Testis (tissue), 5 donors: ENCODE measurements at places on chromosomes 13 and 19.
A peak's percentile ranks its signal among the peaks of the same experiment; 100 is the strongest.

DNA sequence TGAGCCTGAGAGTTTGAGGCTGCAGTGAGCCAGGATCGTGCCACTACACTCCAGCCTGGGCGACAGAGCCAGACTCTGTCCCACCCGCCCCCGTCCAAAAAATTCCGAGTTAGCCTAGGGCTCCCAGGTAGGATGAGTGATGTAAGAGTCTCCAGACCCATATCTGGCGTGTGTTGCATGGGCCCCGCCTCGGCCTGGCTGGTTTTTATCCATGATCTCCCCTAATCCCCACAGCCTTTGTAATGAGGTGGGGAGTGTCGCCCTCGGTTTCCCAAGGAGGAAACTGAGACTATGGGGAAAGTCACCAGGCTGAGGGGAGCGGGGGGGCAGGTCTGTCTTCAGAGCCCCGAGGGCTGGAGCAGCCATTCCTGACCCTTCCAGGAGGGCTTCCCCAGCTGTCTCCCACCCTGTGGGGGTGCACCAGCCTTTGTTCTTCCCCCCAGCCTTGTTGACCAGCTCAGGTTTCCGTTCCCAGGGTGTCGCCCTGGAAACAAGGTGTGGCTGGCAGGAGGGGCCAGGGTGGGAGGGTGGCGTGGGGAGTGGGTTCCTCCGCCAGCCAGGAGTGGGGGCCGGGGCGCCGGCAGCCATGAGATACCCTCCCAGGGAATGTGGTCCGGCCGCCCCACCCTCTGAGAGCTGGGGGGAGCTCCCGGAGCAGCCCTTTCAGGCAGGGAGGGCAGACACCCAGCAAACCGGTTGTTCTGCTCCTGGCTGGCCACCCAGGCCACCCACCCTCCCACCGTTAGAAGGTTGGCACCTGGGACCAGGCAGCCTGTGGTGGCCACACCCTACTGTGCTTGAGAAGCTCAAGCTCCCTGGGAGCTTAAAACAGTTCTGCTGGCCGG lies 11.5 kb downstream of the MYH14 start:
- no peaks in the 10 kb centered on the region for H3K27me3 ChIP-seq
- no peak for DNase-seq
- no peak overlapping the region for H3K4me3 ChIP-seq
- no peaks in the 10 kb centered on the region for H3K36me3 ChIP-seq

DNA sequence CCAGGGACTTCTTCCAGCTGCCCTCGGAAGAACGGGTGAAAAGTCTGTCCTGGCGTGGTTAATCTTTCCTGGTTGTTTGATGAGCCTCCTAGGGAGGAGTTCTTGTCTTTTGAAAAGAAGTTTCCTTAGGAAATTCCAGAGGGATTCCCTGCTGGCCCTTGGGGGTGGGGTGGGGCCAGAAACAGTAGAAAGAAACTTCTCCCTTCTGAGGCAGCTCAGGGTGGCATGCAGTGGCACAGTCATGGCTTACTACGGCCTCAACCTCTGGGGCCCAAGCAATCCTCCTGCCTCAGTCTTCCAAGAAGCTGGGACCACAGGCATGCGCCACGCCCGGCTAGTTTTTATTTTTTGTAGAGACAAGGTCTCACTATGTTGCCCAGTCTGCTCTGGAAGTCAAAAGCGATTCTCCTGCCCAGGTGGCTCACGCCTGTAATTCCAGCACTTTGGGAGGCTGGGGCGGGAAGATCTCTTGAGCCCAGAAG lies 1.5 kb downstream of the ZNF101 start:
- no peak overlapping the region for H3K27ac ChIP-seq
- DNase-seq = peak; percentile 12
- peaks cover 5% of the 10 kb centered on the region for H3K4me1 ChIP-seq
- H3K36me3 ChIP-seq = no peaks in the 10 kb centered on the region
- H3K27me3 ChIP-seq = no peaks in the 10 kb centered on the region

- no peaks in the 10 kb centered on the region for H3K36me3 ChIP-seq
- H3K4me1 ChIP-seq = no peaks in the 10 kb centered on the region
- H3K27ac ChIP-seq = no peak overlapping the region
- no peak for DNase-seq
Measured at GRCh38 chr19:33366897-33367296, 6.6 kb upstream of the CEBPG start.

- DNase-seq = no peak
- H3K27ac ChIP-seq = no peak overlapping the region
- H3K27me3 ChIP-seq = no peaks in the 10 kb centered on the region
- H3K4me3 ChIP-seq = peak overlapping the region; percentile 45
- H3K4me1 ChIP-seq = no peaks in the 10 kb centered on the region
Measured at GRCh38 chr13:35474496-35475211, 1.8 kb downstream of the MAB21L1 start.

DNA sequence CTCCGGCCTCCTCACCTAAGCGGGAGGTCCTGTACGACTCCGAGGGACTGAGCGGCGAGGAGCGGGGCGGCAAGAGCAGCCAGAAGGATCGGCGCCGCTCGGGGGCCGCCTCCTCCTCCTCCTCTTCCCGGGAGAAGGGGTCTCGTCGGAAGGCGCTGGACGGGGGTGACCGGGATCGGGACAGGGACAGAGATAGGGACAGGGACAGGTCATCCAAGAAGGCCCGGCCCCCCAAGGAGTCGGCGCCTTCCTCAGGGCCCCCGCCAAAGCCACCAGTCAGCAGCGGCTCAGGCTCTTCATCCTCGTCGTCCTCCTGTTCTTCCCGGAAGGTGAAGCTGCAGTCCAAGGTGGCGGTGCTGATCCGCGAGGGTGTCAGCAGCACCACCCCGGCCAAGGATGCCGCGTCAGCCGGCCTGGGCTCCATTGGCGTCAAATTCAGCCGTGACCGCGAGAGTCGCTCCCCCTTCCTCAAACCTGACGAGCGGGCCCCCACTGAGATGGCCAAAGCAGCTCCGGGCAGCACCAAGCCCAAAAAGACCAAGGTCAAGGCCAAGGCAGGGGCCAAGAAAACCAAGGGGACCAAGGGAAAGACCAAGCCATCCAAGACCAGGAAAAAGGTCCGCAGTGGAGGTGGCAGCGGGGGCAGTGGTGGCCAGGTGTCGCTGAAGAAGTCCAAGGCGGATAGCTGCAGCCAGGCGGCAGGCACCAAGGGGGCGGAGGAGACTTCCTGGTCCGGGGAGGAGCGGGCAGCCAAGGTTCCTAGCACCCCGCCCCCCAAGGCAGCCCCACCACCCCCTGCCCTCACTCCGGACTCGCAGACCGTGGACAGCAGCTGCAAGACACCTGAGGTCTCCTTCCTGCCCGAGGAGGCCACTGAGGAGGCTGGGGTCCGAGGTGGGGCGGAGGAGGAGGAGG lies 10.8 kb downstream of the SCAF1 start:
- no peak overlapping the region for H3K27ac ChIP-seq
- no peaks in the 10 kb centered on the region for H3K27me3 ChIP-seq
- H3K4me3 ChIP-seq = no peak overlapping the region
- peaks cover 5% of the 10 kb centered on the region for H3K4me1 ChIP-seq

- no peaks in the 10 kb centered on the region for H3K36me3 ChIP-seq
- DNase-seq = no peak
- H3K27ac ChIP-seq = peak overlapping the region; percentile 50
- H3K4me3 ChIP-seq = no peak overlapping the region
- H3K27me3 ChIP-seq = no peaks in the 10 kb centered on the region
Measured at GRCh38 chr19:49155820-49156346, 687 bp upstream of the HRC start.

- peaks cover 6% of the 10 kb centered on the region for H3K4me1 ChIP-seq
- DNase-seq = no peak
- no peaks in the 10 kb centered on the region for H3K27me3 ChIP-seq
- H3K36me3 ChIP-seq = no peaks in the 10 kb centered on the region
Measured at GRCh38 chr19:16308081-16308480, 16.5 kb upstream of the KLF2 start.

DNA sequence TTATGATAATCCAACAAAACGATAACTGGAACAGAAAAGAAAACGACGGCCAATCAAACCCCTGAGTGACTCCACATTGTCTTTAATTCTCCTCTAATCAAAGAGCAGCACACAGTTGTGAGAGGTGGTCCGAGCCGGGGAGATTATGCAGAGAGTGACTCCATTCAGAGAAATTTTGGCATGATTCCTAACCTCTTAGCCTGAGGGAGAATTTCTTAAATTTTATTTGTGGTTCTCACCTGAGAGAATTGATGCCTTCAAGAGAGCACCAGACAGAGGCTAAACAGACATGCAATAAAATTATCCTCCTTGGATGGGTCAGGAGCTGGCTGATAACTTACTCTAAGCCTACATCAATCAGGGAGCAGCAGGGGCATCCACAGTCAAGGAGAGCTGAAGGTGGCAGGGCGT lies 310.0 kb upstream of the KLF12 start:
- H3K4me3 ChIP-seq = no peak overlapping the region
- no peak overlapping the region for H3K27ac ChIP-seq
- no peaks in the 10 kb centered on the region for H3K27me3 ChIP-seq
- no peaks in the 10 kb centered on the region for H3K4me1 ChIP-seq
- H3K36me3 ChIP-seq = no peaks in the 10 kb centered on the region

GRCh38 chr13:76886005-76886291 lies 257 bp downstream of the KCTD12 start:
- H3K36me3 ChIP-seq = no peaks in the 10 kb centered on the region
- peak overlapping the region; percentile 84 for H3K4me3 ChIP-seq
- DNase-seq = peak; percentile 41
- peak overlapping the region; percentile 94 for H3K27ac ChIP-seq
- H3K4me1 ChIP-seq = peaks cover 7% of the 10 kb centered on the region

GRCh38 chr13:66040506-66040905 lies 1189.6 kb downstream of the PCDH9 start:
- H3K27ac ChIP-seq = no peak overlapping the region
- DNase-seq = no peak

- H3K27me3 ChIP-seq = no peaks in the 10 kb centered on the region
- H3K27ac ChIP-seq = no peak overlapping the region
- peaks cover 4% of the 10 kb centered on the region for H3K4me1 ChIP-seq
Measured at GRCh38 chr19:21513651-21514050, 8.2 kb downstream of the ZNF429 start.

GRCh38 chr19:41886761-41887710 lies 4.1 kb downstream of the ARHGEF1 start:
- no peaks in the 10 kb centered on the region for H3K36me3 ChIP-seq
- H3K4me1 ChIP-seq = peaks cover 3% of the 10 kb centered on the region
- H3K27me3 ChIP-seq = no peaks in the 10 kb centered on the region
- no peak overlapping the region for H3K27ac ChIP-seq
- DNase-seq = no peak
